ENCODE measurements at places on chromosomes 3 and 15.
A peak's percentile ranks its signal among the peaks of the same experiment; 100 is the strongest.

DNA sequence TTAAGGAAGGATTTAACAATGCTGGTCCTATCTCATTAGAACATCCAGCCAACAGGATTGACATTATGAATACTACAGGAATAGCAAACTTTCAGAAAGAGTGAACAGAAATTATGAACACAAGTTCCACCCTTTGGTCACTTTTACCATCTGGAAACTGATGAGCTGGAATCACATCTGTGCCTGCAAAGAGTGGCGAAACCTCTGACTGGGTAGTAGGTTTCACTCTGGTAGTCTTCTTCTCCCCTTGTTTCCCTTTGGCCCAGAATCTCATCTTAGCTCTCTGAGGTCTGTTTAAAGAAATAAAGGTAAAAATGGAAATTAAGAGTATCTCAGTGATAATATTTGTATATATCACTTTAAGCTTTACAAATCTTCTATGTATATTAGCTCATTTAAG, 73.1 kb downstream of the NR2E3 start:
- no peak for DNase-seq

DNA sequence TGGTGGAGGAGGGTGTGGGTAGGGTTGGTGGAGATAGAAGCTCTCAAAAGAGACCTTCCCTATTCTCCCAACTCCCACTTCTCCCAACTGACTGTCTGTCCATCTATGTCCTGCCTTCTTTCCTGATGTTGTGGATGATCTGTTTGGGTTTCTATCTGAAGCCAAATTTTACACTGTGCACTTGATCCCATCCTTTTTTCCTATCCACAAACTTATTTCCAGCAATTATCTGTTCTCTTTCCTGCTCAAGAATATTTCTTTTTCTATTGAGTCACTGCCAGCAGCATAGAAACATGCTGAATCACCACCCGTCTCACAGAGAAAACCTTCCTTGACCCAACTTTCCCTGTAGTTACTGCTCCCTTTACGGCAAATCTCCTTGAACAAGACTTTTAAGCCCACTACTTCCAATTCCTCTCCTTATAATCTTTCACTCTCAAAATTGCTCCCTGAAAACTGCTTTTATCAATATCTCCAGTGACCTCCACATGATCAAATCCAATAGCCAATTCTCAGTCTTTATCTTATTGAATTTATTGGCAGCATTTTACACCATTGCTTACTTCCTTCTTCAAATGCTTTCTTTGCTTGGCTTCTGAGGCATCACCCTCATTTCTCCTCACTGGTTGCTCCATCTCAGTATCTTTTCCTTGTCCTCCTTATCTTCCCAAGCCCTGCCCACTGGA, 141.2 kb upstream of the SLC7A14 start:
- peak; percentile 71 for DNase-seq

GRCh38 chr15:83300826-83301225, 16.4 kb upstream of the BNC1 start:
- no peak for DNase-seq

DNA sequence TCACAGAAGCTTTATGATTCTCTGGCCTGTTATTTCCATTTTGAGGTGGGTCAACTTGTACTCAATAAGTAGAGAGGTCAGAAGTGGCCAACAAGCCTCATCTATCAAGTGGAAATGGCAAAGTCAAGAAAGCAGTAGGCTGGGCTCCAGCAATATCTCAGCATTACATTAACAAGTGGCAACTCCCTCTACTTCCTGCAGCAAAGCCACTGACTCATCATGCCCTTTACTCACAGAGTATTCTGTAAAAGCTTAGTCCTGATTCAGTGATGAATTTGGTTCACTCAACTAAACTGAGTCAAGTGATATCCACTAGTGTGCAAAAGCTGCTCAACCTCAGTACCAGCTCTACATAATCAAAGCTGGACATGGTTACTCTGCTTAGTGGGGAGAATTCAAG, 954.6 kb downstream of the EPHA3 start:
- no peak for DNase-seq

DNA sequence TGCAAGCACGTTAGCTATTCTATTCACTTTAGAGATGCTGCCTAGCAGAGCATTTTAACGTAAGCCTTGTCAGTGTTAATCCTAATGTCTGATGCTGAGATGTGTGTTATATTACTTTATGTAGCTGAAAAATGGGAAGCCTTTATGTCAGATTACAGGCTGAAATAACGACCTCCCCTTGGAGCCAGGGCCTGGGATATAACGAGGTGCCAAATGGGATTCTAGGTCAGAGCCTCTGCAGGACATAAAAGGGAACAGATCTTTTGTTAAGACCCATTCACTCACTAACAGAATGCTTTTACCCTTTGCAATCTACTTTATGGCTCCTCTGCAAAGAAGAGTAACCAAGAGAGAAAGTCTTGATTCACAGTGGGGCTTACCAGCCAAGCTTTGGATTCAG, 815.5 kb upstream of the CFAP20DC start:
- no peak for DNase-seq

DNA sequence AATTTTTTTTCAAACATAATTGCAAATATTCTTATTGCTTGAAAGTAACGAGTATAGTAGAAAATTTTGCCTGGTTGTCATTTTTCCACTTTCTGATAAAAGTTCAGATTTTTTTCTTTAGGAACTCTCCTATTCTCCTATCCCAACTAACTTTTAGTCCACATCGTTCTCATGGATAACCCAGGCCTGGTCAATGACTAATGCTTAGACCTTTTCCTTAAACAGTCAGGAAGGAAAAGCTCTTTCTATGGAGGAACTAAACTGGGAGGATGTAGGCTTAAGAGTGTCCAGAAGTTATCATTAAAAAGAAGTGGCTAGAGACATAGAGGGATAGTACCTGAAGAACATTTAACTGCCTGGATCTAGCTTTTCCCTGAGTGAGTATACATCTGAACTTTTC, 26.7 kb downstream of the CIP2A start:
- no peak for DNase-seq

- no peak for DNase-seq
These were observed 248.9 kb downstream of the TJP1 start for GRCh38 chr15:29573197-29573838.

DNA sequence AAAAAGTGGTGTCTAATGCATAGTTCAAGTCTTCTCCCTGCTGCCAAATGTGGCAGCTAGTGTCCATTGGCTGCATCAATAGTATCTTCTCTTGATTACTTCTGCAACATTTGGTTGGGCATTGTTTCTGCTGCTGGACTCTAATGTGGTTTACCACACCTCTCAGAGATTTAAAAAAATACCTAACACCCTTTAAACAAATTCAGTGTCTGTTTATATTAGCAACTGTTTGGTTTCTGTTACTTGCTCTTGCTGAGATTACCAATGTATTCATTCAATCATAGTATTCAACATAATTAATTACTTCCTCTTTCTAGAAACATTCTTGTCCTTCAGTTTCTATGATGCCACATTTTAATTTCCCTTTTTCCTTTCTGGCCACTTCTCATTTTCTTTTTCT, 20.3 kb upstream of the NECTIN3 start:
- no peak for DNase-seq

- DNase-seq: no peak
These were observed 198.1 kb upstream of the SATB1 start for GRCh38 chr3:18623220-18623619.

- DNase-seq: no peak
These were observed 45.6 kb downstream of the UMPS start for GRCh38 chr3:124775877-124776276.

- DNase-seq: no peak
These were observed 316.9 kb upstream of the UMPS start for GRCh38 chr3:124413393-124413792.

GRCh38 chr3:192915722-192916121, 1.9 kb downstream of the MB21D2 start:
- no peak for DNase-seq

- peak; percentile 99 for DNase-seq
These were observed 79.8 kb downstream of the ABHD5 start for GRCh38 chr3:43770426-43771103.

- no peak for DNase-seq
These were observed 14.5 kb upstream of the STAC start for GRCh38 chr3:36365829-36366228.

GRCh38 chr15:29141308-29142128, 128.1 kb downstream of the NSMCE3 start:
- no peak for DNase-seq

DNA sequence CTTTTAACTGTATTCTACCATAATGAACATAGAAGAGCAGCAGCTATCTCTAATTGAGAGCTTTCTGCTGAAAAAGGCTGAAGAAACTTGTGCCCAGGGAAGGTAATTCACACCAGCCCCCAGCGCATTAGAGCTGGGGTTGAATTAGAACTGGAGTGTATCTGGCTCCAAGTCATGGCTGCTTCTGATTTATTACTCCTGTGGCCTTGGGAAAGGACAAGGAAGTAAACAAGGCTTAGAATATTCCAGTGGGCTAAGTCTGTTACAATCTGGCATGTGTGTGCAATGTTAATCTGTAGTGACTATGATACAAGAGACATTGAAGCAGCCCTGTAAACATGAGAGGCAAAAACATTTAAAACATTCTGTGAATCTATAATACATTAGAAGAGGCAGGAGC, 18.1 kb downstream of the CPA3 start:
- DNase-seq: no peak

DNA sequence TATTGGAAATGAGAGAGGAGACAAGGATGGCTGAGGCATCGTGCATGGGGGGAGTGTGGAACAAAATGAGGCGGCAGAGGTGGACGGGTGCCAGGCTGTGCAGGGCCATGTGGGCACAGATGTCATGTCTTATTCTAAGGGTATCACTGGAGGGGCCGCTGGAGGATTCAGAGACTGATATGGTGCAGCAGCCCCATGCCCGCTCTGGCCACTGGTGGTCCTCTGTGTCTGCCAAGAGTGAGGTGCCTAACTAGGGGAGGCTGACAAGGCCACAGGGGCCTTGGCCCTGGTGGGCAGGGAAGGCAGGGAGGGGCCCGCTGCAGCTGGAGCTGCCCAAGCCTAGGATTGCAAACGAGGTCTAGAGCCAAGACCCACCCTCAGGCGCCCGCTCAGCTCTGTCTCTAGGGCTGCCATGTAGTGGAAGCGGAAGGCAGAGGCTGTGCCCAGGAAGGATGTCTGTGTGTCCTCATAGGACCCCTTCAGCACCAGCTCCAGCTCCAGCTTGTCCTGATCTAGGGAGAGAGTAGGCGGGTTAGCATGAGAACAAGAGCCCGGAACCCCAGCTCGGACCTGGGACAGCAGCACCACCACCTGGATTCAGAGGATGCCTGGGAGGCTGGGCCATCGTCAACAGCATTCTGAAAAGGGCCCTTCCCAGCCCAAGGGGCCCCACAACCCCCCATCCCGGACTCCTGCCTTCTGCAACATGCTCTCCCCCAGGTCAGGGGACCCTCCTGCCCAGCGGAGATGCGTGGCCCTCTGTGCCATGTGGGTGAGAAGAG, 11.3 kb downstream of the PLA2G4D start:
- DNase-seq: no peak

- DNase-seq: no peak
These were observed 321.0 kb upstream of the TGFBR2 start for GRCh38 chr3:30285188-30286006.

DNA sequence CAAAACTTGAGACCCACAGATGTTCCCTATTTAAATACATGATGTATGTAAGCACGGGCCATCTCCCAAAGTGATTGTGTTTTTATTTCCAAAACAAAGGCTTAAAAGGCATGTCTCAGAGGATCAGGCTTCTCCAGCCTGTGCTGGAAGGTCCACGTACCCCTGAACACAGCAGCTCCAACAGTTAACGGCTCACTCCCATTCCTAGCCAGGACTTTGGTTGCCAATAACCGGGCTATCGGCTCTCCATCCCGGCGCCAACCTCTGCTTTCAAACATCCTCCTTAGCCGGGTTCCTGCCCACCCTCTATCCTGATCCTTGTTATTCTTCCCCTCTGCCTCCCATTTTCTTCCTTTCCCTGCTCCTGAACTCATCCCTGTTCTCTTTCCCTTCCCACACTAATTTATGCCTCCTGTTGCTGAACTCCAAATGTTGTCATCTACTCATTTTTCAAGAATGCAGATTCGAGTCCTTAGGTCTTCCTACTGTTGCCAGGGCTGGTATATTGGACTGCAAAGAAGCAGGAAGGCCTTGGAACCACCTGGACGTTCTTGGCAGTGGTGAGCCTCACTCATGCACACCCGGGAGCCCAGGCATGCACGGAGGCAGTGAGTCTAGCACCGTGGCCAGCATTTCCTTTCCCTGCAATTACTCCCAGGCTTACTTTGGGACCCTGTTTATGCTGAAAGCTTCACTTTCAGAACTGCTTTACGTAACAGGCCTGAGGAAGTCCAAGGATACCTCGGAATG, 128.4 kb upstream of the RAD18 start:
- no peak for DNase-seq
